ENCODE measurements at places on chromosomes 13 and 19.

- DNase-seq, result no peak
Observed at GRCh38 chr19:8423817-8424223, 10.7 kb downstream of the MARCHF2 start.

DNA sequence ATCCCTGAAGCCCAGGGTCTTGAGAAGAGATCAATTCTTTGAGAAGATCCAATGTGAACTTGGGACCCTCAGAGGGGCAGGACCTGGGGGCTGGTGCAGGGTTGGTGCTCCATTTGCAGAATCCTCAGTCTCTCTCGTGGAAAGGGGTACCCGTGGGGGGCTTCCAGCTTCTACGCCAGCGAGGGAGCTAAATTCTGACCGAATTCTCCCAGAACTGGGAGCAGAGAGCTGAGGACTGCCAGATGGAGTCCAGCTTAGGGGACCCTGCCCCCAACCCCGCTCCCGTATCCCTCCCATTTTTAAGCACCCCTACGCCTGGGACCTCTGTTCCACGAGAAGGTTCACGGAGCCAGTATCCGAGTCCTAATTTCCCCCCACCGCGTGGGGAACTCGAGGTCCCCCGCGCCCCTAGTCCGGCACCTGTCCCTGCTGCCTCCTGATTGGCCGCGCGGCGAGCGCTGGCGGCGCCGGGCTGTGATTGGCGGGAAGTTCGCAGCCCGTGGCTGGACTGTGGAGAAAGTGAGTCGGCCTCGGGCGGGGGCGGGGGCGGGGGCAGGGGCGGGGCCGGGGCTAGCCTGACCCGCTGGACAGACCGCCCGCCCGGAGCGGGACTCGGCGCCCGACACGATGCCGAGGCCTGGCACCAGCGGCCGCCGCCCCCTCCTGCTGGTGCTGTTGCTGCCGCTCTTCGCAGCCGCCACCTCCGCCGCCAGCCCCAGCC is 4.4 kb upstream of the LTBP4 start:
- DNase-seq, result no peak

GRCh38 chr13:91745967-91746366 is 347.5 kb downstream of the GPC5 start:
- DNase-seq, result no peak

DNA sequence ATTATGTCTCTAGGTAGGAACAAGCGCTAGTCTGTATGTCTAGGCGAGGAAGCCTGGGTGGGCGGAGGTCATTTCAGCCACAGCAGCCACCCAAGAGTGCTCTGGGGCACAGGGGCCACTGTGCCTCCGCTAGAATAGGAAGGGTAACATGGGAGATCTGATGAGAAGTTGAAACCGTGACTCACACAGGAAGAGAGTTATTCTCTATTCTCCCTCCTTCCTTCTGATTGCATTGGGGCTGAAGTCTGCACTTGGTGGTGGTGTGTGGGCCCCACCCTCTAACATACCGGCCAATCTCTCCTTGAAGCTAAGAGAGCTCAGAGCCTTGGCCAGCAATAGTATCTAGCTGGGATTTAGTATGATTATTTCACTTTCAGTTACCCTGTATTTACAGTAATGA is 20.3 kb upstream of the GGACT start:
- DNase-seq, result no peak

- no peak for DNase-seq
Observed at GRCh38 chr13:56681404-56681803, 459.3 kb upstream of the PRR20A start.

GRCh38 chr13:33859691-33860303 is 41.8 kb downstream of the RFC3 start:
- no peak for DNase-seq

- no peak for DNase-seq
Observed at GRCh38 chr13:26589754-26590153, 32.3 kb downstream of the WASF3 start.

GRCh38 chr13:19185865-19186645 is 4.4 kb upstream of the TUBA3C start:
- no peak for DNase-seq

All from anterior cingulate cortex (tissue), 58 donors.